ENCODE measurements at places on chromosomes 1 and 21.
A peak's percentile ranks its signal among the peaks of the same experiment; 100 is the strongest.

- DNase-seq = no peak
These were observed 848 bp downstream of the DNM3 start for GRCh38 chr1:171841931-171842761.

DNA sequence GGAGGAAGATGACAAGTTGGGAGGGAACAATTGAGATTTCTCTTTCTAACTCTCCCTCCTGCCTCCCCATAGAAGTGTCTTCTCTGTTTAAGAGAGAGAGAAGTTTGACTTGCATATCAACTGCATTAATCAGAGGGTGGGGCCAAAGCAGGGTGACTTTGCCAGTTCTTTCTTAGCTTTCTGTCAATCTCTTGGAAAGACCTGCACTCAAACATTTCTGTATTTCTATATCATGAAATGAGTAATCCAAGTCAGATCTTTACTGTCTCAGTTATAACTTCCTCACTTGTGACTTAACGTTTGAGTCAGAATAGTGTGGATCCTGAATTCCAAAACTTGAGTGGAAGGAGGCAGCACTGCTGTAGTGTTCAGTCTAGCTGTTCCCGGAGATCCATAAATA lies 180.8 kb upstream of the KCNK2 start:
- no peak for DNase-seq

DNA sequence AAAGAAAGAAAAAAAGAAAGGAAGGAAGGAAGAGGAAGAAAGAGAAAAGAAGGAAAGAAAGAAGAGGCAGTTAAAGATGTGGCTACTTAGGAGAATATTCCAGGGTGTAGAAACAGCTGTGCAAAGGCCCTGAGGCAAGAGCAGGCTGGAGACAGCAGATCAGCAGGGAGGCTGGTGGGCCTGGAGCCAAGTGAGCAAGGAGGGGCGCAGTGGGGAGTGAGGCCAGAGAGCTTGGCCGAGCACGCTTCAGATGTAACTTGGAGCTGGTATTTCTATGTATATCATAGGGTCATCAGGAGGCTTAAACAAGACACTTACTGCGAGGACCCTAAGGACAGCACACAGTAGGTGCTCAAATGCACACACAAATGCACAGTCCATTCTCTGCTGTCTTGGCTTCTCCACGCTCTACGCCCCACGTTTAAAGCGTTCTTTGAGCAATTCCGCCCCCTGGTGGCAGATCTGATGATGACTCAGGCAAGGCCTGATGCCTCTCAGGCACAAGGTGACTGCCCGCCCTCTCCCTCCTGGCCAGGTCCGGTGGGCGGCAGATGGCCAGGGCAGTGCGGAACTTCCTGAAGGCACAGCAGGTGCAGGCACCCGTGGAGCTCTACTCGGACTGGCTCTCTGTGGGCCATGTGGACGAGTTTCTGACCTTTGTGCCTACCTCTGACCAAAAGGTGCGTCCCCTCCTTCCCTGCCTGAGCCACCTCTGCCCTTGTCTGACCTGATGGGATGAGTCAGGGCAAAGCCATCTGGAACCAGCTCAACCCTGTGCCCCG lies 11.9 kb upstream of the PADI3 start:
- DNase-seq = peak; percentile 86

- no peak for DNase-seq
These were observed 3.6 kb downstream of the CAP1 start for GRCh38 chr1:40044110-40044509.

GRCh38 chr1:15693371-15693770 lies 9.3 kb downstream of the PLEKHM2 start:
- DNase-seq = no peak

GRCh38 chr1:91020486-91020885 lies 1.3 kb downstream of the ZNF644 start:
- DNase-seq = no peak

- no peak for DNase-seq
These were observed 52.8 kb downstream of the CAPN2 start for GRCh38 chr1:223765036-223765718.

DNA sequence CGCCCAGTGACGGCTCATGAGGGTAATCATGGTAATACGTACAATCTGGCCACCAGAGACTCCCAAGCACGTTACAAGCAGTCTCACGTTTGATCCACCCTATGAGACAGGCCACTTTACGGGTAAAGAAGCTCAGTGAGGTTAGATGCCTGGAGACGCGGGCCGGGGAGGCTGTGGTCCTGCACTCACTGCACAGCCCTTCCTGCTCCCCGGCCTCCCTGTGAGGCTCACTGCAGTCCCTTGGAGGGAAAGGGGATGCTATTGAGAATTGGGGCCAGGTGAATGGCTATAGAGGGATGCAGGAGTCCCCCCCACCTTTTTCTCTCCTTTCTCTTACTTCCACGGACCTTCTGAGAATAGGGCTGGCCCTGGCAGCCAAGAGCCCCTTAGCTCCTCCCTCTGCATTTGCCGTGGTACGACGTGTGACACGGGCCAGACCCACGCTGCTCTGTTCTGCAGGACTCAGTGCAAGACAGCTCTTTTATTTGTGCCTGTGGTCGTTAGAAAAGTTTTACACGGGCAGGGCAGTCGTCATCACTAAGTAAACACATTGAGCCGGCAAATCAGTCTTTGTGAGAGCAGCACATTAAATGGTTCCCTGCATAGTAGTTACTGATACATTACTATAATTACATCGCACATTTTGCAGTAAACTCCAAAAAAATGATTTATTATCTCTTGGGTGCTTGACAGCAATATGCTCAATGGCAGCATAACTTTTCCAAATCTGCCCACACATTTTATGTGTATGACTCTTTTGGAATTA lies 18.8 kb downstream of the KIF26B start:
- DNase-seq = no peak

GRCh38 chr1:2459757-2460156 lies 16.3 kb upstream of the PLCH2 start:
- DNase-seq = no peak

- no peak for DNase-seq
These were observed 31.6 kb downstream of the SOX13 start for GRCh38 chr1:204104331-204105130.
